Panc1 (cell line): ENCODE measurements at places on chromosomes 3 and 15.

DNA sequence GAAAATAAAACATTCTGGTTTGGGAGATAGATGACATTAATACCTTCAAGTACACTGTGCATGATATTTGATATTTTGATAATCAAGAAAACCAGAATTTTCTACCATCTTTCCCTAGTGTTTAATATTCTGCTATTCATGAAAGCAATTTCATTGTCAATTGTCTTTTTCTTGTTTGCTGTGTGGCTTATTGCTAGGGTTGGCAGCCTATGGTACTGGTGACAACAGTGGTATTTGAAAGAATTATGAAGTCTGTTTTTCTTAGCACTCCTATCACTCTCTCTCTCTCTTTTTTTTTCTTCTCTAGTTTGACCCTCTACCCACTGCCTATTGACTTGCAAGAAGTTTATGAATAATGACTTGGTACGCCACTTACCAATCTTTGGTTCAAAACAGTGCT is 15.4 kb downstream of the RNF13 start:
- no peak for DNase-seq

GRCh38 chr3:182133752-182134151 is 422.0 kb downstream of the SOX2 start:
- no peak for DNase-seq

- DNase-seq, result peak; percentile 67
Observed at GRCh38 chr15:55389264-55389607, 18.9 kb downstream of the CCPG1 start.

GRCh38 chr3:156298938-156299337 is 178.6 kb downstream of the KCNAB1 start:
- DNase-seq, result no peak

GRCh38 chr3:188510366-188510765 is 356.4 kb downstream of the LPP start:
- no peak for DNase-seq

DNA sequence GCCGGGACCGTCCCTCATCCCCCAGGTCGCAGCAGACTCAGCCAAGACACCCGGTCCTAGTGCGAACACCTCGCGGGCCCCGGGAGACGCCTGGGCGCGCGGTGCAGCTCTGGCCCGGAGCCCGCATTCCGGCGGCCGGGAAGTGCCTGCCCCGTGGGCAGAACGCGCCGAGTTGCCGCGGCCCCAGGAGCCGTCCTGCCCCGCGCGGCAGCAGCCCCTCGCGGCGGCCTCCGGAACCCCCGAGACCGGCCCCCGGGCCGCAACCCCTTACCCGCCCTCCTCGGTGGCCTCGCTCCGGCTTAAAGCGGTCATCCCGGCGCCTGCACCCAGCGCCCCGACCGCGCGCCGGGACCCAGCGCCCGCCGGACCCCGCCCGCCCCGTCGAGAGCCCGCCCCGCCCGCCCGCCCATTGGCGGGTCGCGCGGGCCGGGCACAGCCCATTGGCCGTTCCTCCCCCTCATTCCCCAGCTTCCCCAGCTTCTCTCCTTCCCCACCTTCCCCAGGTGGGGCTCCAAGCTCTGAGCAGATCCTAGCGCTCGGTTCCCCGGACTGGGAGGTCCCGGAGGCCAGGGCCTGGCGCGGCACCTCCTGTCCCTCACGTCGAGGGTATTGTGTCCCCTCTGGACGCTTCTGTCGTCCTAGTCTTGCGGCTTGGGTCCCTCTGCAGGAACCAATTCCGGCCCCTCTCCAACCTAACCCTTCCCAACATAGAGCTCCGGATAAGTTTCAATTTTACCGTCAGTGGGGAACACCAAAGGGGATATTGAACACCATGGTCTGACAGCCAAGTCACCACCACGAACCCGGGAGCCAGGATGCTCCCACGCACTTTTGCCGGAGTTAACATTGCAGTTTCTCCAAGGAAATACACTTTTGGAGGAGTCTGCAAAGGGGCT is at the start of gene GRAMD2A:
Gene GRAMD2A, minus strand, starts transcription at position 328 of the 896 bp plus-strand sequence.
- no peak for DNase-seq

- no peak for DNase-seq
Observed at GRCh38 chr3:182954553-182955235, 25.6 kb downstream of the DCUN1D1 start.

DNA sequence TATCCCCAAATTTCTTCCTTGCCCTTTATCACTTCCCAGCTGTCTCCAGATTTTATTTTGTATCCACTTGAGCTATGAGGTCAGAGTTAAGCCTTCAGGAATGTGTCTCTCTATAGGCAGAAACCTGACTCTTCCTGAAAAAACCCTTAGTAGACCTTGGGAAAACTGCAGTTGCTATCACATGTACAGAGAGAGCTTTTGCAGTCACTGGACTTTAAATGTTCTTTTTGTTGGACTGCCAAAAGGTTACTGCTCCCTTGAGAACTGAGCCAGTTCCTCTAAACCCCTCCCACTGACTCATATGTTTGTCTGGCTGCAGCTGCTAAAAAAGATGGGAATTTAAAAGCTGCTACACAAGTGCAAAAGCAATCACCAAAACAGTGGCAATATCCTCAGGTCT is 169.1 kb upstream of the CCDC54 start:
- DNase-seq, result no peak

GRCh38 chr3:184481984-184482671 is 79.5 kb upstream of the EPHB3 start:
- no peak for DNase-seq

DNA sequence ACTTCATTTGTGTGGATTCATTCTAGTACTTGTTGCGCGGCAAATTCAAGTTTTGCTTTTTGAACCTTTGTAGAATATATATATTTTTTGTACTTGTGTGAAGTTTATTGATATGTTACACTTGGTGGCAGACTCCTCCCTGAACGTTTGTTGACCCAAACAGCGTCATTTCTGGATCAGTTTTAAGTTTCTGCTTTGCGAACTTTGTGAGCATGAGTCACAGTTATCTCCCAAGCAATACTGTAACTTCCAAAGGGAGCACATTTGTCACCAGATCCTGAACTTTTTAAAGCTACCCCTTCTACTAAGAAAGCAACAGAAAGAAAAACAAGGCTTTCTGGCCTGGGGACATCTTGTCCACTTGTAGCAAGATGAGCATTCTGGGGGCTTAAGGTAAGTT is 74.8 kb upstream of the CACNA2D3 start:
- no peak for DNase-seq

- no peak for DNase-seq
Observed at GRCh38 chr15:45105586-45105985, 8.4 kb downstream of the DUOX2 start.

DNA sequence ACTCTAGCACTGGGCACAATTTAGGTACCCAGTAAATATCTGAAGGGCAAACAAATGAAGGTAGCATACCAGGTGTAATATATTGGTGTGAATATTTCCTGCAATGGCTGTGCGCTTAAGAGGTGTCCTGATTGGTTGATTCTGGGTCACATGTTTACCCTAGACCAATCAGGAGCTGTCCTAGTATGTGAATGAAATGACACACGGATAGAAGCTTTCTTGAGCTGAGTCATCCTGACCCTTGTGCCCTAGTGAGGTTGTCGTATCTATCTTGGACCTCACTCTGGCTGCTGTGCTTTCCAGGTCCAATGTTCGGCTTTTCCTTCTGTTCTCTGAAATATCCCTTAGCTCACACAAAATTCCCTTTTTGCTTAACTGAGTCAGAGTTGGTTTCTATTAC is 58.1 kb upstream of the FOXP1 start:
- DNase-seq, result no peak

DNA sequence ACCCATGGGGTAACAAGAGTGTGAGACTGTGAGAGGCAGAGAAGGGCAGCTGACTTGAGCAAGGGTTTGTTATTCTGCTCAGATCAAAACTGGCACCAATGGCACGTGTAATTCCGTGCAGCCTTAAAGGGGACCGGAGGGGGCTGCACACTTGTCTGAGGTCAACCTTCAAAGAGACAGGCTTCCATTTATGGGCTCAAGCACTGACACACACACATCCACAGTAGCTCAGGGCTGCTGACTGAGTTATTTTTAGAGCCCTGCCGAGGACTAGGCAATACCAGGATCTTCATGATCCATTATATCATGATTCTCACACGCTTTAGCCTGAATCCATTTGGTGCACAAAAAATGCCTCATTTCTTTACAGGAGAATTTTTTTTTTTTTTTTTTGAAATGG is 20.6 kb upstream of the SPTBN5 start:
- no peak for DNase-seq

DNA sequence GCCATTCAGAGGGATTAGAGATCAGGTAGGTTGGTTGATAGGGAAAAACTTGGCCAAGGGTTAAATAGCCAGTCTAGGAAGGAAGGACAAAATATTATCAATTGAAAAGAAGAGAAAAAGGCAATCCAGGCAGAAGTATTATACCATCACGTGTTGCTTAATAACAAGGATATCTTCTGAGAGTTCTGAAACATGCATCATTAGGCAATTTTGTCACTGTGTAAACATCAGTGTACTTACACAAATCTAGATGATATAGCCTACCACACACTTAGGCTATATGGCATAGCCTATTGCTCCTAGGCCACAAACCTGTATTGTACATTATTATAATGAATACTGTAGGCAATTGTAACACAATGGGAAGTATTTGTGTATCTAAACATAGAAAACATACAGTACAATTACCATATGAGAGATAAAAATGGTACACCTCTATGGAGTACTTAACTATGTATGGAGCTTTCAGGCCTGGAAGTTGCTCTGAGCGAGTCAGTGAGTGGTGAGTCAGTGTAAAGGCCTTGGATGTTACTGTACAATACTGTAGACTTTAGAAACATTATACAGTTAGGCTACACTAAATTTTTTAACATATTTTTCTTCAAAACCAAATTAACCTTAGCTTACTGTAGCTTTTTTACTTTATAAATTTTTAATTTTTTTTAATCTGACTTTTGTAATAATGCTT is 2.7 kb downstream of the TEX55 start:
- no peak for DNase-seq

DNA sequence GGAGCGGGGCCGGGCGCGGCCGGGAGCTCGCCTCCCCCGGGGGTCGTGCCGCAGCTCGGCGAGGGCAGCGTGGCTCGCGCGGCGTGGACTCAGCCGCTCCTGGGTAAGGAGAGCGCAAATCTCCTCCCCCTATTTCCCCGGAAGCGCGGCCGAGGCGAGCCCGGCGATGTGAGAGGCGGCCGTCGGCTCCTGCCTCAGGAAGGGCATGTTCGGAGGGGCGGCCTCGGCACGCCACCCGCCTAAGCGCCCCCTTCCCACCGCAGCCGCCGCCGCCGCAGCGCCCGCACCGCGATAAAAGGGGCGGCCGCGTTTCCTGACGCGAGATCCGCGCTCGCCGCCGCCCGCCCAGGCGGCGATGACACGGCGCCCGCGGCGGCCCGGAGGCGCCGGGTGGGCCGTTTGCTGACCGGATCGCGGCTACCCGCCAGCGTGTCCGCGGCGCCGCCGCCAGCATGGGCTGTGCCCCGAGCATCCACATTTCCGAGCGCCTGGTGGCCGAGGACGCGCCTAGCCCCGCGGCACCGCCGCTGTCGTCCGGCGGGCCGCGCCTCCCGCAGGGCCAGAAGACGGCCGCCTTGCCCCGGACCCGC is at the start of gene PDE8A:
Gene PDE8A, plus strand, starts transcription at position 146 of the 590 bp plus-strand sequence. Its CDS starts 307 bp downstream, at position 453.
- DNase-seq, result no peak

DNA sequence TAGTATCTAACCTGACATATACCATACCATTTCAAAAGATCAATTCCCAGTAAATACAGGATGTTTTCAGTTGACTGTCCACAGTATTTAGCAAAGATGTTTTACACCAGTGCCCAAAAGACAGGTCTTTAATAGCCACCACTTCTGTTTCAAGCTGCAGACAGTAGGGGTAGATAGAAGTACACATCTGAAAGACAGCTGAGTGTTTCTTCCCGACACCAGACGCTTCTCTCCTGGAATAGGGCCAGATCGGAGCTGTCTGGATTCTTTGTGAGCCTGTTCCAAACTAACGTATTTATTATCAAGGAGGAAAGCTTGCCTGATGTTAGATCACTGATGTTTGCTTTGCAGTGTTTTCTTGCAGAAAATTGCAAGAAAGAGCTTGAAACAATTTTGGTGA is 136.1 kb upstream of the RBMS3 start:
- DNase-seq, result no peak

DNA sequence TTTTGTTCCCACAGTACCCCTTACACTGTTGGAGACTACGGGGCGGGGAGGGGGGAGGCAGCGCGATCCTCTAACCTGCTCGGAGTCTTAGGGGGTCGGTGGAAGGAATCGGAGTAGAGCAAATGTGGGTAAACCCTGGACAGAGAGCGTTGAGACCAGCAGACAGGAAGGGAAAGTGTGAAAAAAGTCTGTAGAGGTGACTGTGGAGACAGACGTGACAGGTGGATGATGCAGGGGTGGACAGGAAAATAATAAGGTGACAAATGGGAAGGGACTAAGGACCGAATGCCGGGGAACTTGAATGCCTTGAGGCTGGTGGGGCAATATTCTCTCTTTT is 424 bp downstream of the EAF2 start:
- no peak for DNase-seq

DNA sequence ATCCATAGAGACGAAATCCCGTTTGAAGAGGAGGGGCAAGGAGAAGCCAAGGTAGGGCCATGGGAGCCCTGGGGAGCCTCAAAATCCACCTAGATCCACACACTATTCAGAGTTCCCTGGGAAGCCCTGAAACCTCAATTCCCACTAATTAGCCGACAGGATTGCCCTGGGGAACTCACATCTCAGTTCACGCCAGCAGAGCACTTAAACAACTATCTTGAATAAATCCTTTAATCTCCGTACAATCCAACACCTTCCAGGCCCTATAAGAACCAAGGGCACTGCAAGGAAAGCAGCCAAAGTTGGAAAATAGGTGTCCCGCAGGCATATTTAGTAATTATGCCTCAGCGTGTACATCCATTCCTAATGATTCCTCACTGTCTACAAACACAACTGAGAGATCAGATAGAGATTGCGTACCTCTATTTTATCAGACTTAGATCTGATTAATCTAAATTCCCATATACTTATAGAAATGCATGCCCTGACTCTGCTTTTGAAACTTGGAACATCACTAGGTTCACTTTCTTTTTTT is 25.6 kb upstream of the EIF4A2 start:
- DNase-seq, result no peak

- DNase-seq, result no peak
Observed at GRCh38 chr3:115927197-115927596, 303.9 kb downstream of the GAP43 start.

- no peak for DNase-seq
Observed at GRCh38 chr3:13162549-13163320, 89.5 kb upstream of the IQSEC1 start.

- DNase-seq, result no peak
Observed at GRCh38 chr3:184687363-184688015, 24.4 kb downstream of the MAGEF1 start.

GRCh38 chr15:93088981-93089726 is at the start of gene RGMA:
Gene RGMA (minus strand): TSS chr15:93089211. CDS start chr15:93088932, 279 bp downstream.
- DNase-seq, result no peak

GRCh38 chr15:88646951-88647350 is 8.1 kb downstream of the ISG20 start:
- no peak for DNase-seq

- DNase-seq, result no peak
Observed at GRCh38 chr15:100383302-100384107, 41.7 kb upstream of the ADAMTS17 start.

DNA sequence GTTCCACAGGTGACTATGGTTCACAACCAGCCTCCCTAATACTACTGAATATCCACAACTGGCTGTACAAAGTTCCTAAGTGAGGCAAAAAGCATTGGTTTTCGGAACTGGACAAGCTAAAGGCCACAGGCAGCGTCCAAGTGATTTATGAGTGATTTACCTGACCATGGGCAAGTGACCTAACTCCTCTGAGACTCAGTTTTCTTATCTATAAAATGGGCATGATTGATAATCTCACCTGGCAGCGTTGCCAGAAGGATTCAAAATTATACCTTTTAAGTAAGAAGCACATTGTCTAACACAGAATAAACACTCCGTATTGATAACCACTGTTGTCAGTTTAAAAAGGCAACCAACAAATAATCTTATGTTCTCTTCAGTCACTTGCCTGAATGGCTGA is 29.8 kb downstream of the ADAMTS9 start:
- no peak for DNase-seq

- no peak for DNase-seq
Observed at GRCh38 chr3:195892105-195893043, 16.0 kb downstream of the TNK2 start.
